ENCODE measurements at places on chromosomes 3 and 15.

- DNase-seq, result no peak
Observed at GRCh38 chr3:170703121-170703588, 117.3 kb upstream of the SLC7A14 start.

DNA sequence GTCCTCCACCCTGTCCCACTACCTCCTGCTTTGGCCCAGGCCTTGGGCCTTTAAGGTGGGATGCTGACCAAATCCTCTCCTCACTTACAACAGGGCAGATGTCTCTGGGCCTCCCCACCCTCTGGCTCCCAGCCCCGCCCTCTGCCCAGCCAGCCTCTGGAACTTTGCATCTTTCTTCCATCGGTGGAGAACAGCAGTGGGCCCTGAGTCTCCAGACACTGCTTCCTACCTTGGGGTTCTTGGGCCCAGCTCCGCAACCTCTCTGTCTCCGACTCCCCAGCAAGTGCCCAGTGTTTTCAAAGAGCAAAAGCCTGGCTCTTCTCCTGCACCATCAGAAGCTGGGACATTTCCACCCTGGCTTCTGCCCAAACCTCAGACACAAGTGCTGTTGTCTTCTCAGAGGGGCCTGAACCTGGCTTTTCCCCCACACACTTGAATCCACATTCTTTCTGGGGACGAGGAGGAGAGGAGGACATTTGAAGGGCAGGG lies 33.1 kb downstream of the MRAS start:
- no peak for DNase-seq

- DNase-seq, result no peak
Observed at GRCh38 chr3:79870313-79870620, 102.5 kb upstream of the ROBO1 start.

DNA sequence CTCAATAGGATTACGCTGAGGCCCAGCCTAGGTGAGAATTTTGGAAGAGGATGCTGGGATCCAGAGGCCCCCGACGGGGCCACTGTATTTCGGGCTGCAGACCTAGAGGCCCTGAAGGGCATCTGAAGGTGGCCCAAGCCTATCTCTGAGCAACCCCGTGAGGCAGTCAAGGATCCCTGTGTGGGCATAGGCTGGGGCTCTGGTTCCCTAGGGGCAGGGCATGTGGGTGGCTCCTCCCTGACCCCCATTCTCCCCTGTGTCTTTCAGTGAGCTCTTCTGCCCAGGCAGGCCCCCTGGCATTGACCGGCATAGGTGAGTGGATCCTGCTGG lies 216.0 kb downstream of the SNRPN start:
- no peak for DNase-seq

- no peak for DNase-seq
Observed at GRCh38 chr3:169420429-169420828, 243.1 kb downstream of the MECOM start.

- no peak for DNase-seq
Observed at GRCh38 chr15:78995921-78996893, 51.4 kb upstream of the CTSH start.

DNA sequence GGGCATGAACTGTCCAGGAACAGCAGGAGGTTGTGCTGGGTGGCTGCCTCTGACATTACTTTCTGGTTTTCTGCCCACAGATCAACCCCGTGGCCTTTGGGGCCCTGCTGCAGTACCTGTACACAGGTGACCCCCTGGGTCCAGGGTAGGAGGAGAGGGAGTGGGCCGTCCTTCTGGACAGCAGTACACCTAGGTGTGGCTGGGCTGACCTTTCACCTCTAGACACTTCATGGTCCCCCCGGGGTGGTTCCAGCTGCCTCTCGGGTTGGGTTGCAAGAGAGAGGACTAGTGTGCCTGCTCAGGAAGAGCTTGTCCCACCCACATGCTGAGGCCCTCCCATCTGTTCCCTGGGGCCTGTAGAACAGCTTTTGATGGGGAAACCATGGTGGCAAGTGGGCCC lies 3.7 kb downstream of the ABTB1 start:
- DNase-seq, result no peak

GRCh38 chr3:46435081-46435726 lies 28.1 kb downstream of the CCRL2 start:
- DNase-seq, result no peak

GRCh38 chr3:169913323-169913722 lies 2.0 kb downstream of the SAMD7 start:
- no peak for DNase-seq

GRCh38 chr15:74897300-74897701 lies 7.5 kb downstream of the MPI start:
- DNase-seq, result no peak

DNA sequence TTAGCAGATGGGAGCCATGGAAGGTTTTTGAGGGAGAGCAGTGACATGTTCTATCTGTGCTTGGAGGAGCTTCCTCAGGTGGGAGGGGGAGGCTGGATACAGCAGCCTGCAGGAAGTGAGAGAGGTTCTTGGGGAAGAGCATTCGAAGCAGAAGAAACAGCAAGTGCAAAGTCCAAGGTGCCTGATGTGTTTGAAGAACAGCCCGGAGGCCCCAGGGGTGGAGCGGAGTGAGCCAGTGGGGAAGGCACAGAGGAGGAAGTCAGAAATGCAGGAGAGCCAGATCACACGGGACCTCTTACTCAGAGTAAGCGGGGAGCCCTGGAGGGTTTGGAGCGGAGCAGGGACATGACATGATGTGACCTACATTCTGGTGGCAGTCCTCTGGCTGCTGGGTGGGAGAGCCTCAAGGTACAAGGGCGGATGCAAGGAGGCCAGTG lies 10.8 kb downstream of the ITGA11 start:
- DNase-seq, result no peak

DNA sequence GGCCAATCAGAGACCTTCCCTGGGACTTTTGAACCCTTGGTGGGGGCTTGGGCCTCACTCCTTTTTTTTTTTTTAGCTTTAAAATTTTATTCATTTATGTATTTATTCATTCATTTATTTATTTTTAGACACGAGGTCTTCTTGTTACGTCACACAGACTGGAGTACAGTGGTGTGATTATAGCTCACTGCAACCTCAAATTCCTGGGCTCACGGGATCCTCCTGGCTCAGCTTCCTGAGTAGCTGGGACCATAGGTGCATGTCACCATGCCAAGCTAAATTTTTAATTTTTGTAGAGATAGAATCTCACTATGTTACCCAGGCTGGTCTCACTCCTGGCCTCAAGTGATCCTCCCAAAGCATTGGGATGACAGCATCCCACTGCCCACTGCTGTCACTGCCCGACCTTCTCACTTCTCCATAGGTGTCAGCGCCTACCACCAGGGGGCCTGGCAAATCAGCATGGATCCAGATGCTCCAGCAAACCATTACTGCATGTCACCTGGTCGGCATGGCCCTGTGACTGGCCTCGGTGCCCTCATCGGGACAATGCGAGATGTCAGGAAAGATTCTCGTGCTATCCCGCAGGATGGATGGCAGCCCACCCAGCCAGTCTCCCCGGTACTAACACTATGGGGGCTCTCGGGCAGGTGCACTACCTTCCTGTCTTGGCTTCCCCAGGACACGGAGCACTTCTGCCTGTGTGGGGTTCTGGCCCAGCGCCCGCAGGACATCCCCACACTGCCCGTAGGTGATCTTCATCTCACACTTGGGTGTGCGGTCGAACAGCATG lies 3.0 kb downstream of the MYL3 start:
- no peak for DNase-seq

- DNase-seq, result no peak
Observed at GRCh38 chr15:85383470-85384148, 3.2 kb downstream of the AKAP13 start.

DNA sequence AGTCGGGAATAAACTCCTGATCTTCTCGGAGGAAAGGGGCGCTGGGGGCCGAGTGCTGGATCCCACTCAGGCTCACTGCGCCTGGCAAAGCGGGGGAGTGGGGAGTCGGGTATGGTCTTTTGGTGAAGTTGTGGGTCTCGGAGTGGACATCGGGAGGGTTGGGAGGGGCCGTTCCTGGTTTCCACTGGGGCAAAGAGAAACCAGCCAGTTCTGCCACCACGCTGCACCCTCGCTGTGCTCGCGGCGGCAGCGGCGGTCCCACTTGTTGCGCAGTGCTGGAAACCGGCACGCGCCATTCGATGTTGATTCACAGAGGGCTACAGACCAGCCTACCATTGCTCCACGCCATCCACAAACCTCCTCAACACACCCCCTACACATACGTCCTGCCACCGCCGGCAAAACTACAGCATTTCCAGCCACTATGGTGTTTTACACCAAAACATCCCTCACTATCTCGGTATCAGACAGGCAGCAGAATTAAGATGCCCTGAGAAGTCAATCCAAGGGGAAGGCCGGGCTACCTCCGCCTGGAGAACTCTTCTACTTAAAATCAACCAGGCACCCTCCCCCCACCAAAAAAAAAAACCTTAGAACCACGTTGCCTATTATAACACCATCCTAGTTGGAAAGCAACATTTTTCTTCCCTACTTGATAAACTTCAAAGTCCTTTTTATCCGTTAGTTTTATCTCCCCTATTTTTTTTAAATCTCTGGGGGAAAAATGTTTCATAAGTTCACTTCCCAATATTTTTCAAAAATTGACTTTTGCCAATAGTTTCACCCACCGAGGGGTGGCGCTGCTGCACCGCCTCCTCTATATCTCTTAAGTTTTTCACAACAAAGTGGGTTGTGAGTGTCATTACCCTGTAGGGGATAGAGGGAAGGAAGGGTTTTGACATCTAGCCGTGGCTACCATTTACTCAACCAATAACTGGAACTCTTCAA lies 3.6 kb downstream of the BCL6 start:
- no peak for DNase-seq

DNA sequence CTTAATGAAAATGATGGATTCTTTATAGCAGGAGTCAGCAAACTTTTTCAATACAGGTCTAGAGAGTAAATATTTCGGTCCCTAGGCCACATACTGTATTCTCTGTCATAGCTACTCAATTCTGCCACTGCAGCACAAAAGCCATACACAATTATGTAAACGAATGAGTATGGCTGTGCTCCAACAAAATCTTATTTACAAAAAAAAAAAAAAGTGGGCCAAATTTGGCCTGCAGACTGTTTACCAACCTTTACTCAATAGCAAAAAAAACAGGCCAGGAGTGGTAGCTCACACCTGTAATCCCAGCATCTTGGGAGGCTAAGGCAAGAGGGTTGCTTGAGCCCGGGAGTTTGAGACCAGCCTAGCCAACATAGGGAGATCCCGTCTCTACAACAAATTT lies 41.1 kb downstream of the TTBK2 start:
- DNase-seq, result no peak

GRCh38 chr3:194485881-194486539 lies 792 bp downstream of the ATP13A3 start:
- DNase-seq, result no peak

- DNase-seq, result no peak
Observed at GRCh38 chr3:147937891-147938290, 528.7 kb downstream of the ZIC1 start.

GRCh38 chr15:77733579-77734300 lies 101.0 kb upstream of the LINGO1 start:
- no peak for DNase-seq

DNA sequence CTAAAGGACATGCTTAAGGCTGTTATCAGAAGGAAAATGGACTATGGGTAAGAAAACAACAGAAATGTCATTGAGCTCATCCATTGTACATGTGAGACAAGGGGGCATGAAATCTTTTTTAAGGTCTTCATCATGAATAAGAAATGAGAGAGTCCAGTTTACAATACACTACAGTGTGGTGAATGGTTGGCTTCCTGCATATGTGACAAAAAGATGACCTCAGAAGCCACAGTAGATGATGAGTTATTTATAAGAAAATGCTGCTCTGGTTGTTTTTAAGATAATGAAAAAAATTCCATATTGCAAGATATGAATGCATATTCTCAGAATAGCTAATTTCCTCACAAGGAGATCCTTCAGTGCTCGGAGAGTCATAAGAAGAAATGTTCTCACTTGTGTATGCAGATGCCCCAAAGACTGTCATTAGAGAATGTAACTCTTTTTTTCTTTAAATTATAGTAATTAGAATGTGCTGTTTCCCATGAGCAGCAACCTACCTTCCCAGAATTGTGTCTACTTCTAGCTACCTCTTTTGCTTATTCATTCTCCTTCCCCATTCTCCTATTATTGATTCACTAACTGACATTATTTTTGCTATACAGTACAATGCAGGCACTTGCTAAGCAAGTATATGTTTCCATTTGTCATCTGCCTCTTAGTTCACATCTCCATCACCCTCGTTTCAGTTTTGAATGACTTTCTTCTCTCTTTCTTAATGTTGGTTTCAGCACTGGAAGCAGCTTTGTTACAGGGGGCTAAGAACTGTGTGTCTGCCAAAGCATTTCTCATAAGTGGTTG lies 152.0 kb upstream of the PEX5L start:
- DNase-seq, result no peak

DNA sequence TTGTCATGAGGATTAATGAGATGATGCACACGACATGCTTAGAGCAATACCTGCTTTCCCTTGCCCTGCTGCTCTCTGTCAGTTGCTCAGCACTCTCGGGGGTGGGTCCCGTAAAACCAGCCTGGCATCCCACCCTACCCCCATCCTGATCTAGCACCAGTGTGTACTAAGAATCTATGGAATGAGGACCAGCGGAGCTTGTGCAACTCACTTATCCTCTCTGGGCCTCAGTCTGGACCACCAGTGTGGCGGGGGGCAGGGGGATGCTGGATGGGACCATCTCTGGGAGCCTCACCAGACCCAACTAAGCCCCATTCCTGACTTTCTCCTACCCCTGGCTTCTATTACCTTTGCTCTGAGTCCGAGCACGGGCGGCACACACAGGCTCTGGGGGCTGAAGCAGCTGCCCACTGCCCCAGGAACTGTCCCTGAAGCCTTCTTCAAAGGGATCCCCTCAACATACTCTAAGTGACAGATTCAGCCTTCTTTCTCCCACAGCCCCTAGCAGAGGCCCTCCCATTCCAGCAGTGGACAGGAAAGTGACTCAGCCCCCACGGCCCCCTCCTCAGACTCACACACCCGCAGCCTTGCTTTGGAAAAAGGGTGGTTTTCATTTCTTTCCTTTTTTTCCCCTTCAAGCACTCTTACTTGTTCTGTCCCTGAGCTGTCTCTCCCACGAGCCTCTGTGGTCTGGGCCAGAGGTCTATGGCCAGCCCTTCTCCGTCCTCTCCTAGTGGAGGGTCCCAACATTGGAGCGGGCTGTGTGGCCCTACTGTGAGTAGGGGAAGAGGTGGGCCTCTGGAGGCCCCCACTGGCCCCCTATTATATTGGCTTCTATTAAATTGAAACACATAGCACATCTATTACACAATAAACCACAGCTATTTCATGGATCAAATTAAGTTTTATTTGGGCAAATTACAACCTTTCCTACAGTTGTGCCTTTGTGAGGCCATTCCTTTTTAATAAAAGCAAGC lies 100.3 kb downstream of the SMAD6 start:
- no peak for DNase-seq

GRCh38 chr15:78049691-78050440 lies 27.6 kb downstream of the TBC1D2B start:
- DNase-seq, result no peak

DNA sequence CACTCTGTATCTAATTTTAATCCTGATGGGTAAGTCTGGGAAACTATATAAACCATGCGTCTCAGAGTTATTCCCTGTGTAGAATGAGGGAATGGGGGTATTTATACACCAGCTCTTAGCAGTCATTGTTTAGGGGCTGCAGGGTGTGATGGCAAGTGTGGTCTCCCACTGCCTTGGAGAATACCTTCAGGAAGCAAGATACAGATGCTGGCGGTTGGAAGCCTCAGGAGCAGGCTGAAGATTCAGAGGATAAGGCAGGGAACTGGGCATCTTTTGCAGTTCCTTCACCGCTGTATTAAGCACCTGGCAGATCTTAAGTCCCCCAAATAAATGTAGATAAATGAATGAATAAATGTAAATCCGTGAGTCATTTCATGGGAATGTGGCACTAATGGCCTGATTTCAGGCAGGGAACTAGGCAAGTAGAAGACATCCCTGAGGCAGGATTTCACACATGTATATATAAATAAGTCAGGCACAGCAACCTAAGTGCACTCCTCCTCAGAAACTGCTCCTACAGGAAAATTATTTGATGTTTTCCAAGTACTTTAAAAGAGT lies 209.2 kb upstream of the GADL1 start:
- no peak for DNase-seq
